ENCODE measurements at places on chromosomes 16 and 17. TPM values are rescaled to one million over a fixed set of nuclear protein-coding genes. Genes with fewer than 3 reads are reported as not detected.

DNA sequence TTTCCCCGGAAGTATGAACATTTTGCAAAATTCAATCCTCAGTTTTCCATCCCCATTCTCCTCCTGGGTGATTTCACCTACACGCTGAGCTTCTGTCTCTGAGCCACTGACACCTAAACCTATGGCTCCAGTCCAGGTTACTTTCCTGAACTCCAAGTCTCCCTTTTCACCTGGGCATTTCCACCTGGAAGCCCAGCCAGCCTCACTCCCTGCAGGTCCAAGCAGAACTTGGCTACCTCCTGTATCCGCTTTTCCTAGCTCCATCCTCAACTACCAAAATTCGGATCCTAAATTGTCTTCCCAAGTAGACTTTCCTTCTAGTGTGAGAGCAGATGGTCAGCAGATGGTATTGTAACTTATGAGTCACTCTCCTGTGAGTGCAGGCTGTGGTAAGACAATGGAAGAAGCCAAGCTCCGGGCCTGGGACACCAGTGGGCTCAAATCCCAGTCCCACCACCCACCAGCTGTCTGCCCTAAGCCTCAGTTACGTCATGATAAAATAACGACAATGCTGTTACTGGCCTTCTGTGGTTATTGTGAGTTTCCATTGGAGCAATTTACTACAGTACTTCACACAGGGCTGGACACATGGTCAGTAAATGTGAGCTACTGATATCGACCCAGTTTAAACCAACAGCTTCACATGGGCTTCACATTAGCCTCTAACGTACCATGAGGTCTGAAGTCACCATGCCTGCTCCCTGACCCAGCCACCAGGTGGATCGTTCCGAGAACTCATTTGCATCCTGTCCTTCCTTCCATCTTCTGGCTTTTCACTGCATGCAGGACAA is 33.3 kb downstream of the PECAM1 start:
- no peak for DNase-seq

DNA sequence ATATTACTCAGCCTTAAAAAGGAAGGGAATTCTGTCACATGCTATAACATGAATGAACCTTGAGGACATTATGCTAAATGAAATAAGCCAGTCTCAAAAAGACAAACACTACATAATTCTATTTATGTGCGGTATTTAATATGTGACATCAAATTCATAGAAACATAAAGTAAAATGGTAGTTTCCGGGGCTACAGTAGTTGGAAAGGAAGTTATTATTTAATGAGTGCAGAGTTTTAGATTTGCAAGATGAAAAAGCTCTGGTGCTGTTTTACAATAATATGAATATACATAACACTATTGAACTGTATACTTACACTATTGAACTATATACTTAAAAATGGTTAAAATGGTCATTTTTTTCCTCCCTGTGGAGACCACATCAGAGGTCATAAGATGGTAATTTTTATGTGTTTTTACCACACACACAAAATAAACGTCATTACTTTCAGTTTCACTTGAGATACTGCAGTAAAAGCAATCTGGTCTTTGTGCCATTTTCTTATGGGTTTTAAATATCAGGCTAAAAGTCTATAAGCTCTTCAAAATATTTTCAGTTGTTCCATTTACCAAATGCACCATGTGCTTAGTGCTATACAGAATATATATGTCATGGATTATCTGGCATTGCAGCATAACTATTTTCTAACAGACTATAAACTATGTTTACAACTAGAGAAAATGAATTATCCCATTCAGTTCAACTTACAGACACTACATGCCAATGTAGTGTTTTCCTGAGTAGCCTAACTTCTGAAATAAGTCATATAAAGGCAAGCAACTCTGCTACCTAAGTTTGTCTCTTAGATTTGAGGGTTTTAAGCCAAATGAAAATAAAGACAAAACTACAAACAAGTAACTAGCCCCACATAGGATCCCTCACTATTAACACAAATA is 90.9 kb downstream of the SPAG9 start:
- no peak for DNase-seq

DNA sequence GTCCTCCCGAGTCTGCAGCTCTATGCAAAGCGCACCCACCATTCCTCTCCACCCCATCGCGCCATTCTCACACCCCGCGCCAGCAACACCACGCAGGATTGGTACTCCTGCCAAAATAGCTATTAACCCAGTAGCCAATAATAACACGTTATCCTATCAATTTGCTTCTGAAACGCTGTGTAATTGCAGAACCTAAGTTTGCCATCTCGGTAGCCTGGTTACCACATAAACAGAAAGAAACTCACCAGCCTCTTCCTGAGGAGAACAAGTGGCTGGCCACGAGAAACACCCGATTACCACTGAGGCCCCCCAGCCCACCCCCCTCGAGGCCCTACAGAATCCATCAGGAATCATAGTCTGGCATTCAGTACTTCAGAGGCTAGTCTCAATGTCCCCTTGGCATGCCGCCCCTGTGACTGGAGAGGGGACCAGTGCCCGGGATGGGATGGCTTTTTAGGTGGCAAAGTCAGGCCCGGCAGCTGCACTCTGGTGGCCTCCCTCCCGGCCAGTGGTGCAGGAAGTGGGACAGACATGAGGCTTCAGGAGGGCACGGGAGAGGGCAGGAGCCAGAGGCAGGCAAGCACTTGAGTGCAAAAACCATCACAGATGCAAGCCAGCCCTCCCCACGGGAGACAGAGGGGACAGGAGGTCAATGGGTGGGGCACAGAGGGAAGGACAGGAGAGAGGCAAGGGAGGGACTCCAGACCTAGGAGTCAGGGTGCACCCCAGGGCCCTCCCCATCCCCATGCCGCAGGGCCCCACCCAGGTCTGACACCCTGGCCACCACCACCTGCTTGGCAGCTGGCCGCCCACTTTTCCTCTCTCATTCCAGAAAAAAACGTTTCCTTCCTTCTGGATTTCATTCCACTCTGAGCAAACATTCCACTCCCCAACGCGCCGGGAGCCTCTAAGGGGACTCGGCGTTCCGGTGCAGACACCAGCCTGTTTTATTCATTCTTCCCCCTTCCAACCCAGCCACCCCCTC is 192.5 kb downstream of the ZNF423 start:
- no peak for DNase-seq

DNA sequence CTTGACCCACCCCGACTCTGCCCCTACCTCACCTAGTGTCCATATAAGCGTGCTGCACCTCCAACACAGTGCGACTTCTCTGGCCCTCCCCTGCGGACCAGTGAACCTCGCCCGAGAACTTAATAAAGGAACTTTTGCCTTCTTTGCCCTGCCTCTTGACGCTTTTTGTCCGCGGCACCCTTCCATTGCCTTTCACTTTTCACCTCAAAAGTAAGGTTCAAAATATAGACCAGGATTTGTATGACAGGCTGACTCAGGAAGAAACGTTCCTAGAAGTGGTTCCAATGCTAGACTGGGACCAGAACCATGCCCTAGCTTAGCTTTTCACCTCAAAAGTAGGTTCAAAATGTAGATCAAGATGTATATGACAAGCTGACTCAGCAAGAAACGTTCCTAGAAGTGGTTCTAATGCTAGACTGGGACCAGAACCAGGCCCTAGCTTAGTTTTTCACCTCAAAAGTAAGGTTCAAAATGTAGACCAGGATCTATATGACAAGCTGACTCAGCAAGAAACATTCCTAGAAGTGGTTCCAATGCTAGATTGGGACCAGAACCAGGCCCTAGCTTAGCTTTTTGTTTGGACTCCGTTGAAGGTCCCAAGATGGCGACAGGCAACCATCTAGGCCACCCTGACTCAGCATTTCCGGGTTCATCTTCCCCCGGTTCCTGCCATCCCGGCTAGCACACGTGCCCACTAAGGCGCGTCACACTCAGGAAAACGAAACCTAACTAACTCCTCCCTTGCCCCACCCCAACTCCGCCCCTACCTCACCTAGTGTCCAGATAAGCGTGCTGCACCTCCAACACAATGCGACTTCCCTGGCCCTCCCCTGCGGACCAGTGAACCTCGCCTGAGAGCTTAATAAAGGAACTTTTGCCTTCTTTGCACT is 51.0 kb upstream of the TMEM97 start:
- no peak for DNase-seq

- no peak for DNase-seq
Observed at GRCh38 chr17:50186661-50187393, 14.6 kb downstream of the COL1A1 start.

GRCh38 chr17:72926171-72926570 is 166.3 kb downstream of the SLC39A11 start:
- no peak for DNase-seq

DNA sequence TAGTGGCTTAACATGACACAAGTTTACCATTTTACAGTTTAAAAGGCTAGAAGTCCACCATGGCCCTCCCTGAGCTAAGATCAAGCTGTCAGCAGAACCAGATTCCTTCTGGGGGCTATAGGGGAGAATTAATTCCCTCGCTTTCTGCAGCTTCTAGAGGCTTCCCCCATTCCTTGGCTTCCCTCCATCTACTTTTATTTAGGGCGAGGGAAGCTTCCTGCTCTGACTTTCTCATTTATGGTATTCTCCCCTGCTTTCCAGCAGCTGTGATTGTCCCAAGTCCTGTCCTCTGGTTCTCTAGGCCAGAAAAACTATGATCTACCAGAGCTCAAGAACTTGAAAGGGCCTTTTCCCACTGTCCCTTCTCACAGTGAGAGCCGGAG is 4.3 kb downstream of the CETP start:
- no peak for DNase-seq

DNA sequence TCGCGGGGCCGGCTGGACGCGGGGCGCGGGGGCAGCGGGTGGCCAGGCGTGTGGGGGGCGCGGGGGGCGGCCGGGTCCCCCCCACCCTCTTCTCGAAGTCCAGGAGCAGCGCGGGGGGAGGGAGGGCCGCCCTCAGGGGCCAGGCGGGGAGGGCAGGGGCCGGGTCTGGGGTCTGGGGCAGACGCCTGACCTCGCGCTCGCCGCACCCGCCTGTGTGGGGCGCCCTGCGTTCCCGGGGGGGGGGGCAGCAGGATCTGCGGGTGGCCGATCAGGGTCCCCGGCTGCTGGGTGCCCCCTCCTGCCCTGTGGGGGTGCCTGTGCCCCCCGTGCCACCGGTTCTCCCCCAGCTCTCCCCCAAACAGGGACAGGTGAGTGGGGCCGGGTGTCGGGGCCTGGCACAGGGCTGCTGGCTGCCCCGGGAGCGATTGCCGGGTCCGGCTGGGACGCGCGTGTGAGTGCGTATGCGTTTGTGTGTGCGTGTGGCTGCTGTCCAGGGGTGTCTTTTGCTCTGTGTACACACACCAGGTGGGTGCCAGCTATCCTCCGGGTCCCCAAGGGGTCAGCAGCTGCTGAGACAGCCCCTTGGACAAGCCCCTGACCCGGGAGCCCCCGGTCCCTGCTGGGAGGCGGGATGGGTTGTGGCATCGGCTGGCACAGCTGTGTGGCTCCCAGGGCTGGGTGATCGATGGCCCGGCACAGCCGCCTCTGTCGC is 663 bp downstream of the PRR35 start:
- no peak for DNase-seq

DNA sequence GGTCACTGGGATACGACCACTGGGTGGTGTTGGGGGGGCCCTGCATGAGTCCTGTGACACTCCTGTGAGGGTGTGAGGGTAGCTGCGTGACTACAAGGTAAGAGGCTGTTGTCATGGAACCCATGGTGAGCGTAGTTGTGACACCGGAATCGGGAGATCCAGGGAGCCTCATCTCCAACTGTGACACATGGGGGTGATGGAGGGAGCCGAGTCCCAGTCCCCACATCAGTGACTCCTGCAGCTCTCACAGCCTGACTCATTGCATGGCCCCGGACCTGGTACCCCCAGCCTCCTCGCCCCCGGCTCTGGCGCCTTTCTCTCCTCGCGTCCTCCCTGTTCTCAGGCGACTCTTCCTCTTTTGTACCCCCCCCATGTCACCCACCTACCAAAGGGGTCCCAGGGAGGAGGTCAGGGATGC is 14.2 kb downstream of the CDH16 start:
- no peak for DNase-seq

DNA sequence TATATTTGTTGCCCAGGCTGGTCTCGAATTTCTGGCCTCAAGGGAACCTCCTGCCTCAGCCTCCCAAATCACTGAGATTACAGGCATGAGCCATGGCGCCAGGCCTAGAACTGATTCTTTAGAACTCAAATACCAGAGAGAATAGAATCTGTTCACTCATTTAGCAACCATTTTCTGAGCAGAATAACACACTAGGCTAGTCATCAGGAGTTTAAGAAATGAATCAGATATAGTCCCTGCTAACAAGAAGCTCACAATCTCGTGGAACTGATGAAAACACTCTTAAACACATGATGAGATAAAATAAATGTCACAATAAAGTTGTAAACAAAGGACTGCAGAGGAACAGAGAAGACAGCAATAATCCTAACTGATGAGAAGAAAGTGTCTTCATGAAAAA is 55.8 kb upstream of the ADCY9 start:
- DNase-seq, result no peak

DNA sequence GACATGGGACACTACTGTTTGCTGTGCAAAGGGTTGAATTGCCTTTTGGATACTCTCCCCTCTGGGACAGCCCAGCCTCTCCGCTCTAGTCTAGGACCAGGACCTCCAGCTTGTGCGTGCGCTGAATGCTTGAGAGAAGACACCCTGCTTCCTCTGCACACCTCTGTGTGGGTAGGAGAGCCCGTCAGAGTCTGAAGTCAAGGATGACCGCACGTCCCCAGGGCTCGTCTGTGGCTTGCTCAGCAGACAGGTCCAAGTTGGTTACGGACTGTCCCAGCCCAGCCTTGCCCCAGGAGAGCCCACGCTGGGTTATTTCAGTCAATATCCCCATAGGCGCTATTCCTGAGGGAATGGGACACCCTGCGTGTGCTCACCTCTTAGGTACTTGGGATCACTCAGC is 3.7 kb downstream of the C16orf89 start:
- no peak for DNase-seq

GRCh38 chr17:6160232-6160555 is 90.0 kb downstream of the WSCD1 start:
- no peak for DNase-seq

- DNase-seq, result peak; percentile 69
Observed at GRCh38 chr17:83119987-83120864, 40.8 kb downstream of the METRNL start.

DNA sequence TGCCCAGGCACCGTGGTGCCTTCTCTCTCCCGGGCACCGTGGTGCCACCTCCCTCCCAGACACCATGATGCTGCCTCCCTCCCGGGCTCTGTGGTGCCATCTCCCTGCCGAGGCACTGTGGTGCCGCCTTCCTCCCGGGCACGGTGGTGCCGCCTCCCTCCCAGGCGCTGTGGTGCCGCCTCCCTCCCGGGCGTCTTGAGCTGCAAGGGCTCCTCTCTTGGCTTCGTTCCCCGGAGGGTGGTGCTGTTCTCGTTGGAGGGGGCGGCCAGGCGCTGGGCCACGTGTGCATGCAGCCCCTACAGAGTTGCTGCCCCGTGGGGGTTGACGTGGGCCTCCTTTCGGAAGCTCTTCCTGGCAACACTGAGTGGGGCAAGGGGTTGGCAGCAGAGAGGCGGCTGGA is 8.2 kb downstream of the CENPX start:
- no peak for DNase-seq

GRCh38 chr17:34177642-34178041 is 77.4 kb upstream of the CCL2 start:
- DNase-seq, result no peak

The FAM83G gene
- total RNA-seq, result 15.7 TPM

The DNAH2 gene
- total RNA-seq, result not detected

The PRSS36 gene
- total RNA-seq, result 0.59 TPM

The PPM1E gene
- not detected for total RNA-seq

The TP53TG3D gene
- total RNA-seq, result not detected

The CYTH1 gene
- 131 TPM for total RNA-seq

The PIRT gene
- not detected for total RNA-seq

The HOXB9 gene
- total RNA-seq, result 0.21 TPM

The C1QTNF8 gene
- not detected for total RNA-seq

The FOXJ1 gene
- total RNA-seq, result 0.07 TPM

The CCL14 gene
- total RNA-seq, result not detected

The SBK1 gene
- 0.85 TPM for total RNA-seq
